ENCODE measurements at places on chromosomes 6 and 20. TPM values are rescaled to one million over a fixed set of nuclear protein-coding genes. Genes with fewer than 3 reads are reported as not detected.

GGTLC1 gene
- total RNA-seq = not detected

GMPR gene
- total RNA-seq = 0.52 TPM

DNA sequence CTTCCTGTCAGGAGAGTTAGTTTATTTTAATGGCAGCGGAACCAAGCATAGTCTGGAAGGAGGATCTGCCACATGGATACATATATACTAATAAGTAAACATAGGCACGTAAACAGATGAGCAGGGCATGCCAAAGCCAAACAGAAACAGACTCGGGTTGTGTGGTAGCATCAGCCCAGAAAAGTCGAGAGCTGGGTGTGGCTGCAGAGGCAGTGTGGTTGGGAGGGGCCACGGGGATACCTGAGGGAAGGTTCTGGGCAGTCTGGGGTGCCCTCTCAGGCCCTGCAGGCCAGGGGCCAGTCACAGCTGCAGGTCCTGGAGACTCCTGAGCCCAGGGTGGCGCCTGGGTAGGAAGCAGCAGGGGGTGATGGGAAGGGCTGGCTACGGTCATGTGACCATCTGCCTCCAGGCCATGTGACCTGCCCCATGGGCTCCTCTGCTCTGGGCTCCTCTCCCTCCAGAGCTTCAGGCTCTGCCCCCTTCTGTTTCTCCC, 42.8 kb upstream of the MRPS10 start:
- H3K36me3 ChIP-seq = peaks cover 3% of the 10 kb centered on the region
- no peak overlapping the region for H3K4me3 ChIP-seq
- no peak for DNase-seq
- H3K27ac ChIP-seq = no peak overlapping the region

- no peak overlapping the region for H3K27ac ChIP-seq
- H3K27me3 ChIP-seq = peaks cover 14% of the 10 kb centered on the region
- peaks cover 8% of the 10 kb centered on the region for H3K4me1 ChIP-seq
- no peaks in the 10 kb centered on the region for H3K36me3 ChIP-seq
These were observed 59.1 kb upstream of the RNF144B start for GRCh38 chr6:18328070-18328469.

GRCh38 chr20:43857932-43858331, 56.7 kb upstream of the TOX2 start:
- no peak overlapping the region for H3K4me3 ChIP-seq
- peaks cover 6% of the 10 kb centered on the region for H3K4me1 ChIP-seq
- no peak overlapping the region for H3K27ac ChIP-seq
- DNase-seq = no peak
- H3K36me3 ChIP-seq = no peaks in the 10 kb centered on the region

DNA sequence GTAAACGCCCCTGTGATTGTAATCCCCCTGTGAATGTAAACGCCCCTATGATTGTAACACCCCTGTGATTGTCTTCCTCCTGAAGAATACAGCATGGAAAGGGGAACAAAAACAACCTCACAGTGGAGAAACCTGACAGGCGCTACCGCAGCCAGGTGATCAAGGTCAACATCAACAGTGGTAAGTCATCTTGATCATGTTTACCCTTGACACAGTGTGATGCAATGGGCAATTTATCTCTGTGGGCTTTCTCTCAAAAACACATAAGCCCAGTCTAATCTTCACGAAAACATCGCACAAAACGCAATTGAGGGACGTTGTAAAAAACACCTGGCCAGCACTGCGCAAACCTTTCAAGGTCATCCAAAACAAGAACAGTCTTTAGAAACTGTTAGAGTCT, 277.2 kb downstream of the PRKN start:
- H3K4me1 ChIP-seq = no peaks in the 10 kb centered on the region
- no peak for DNase-seq

GFOD1 gene
- 1.4 TPM for total RNA-seq

CLDN20 gene
- total RNA-seq = not detected

DNA sequence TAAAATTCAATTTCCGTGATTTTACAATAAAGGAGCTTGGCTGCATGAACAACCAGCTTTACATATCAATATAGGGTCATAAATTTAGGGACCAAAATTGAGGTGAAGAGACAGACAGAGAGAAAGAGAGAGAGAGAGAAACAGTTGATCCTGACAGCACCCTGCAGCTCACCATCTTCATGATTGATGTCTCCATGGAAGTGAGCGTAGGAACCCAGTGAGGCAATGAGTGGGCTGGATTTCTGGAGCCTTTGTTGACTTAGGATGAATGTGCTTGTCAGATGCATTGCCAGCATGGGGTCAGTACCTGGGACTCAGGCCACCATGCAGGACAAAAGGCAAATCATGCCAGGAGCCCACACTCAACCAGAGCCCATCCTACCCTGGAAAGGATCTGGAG, 165.1 kb upstream of the SYNDIG1 start:
- H3K27ac ChIP-seq = no peak overlapping the region
- DNase-seq = no peak
- no peak overlapping the region for H3K4me3 ChIP-seq

GGT7 gene
- total RNA-seq = 15.0 TPM

RSPH9 gene
- not detected for total RNA-seq

GRCh38 chr6:91098006-91098405, 511.1 kb upstream of the MAP3K7 start:
- no peaks in the 10 kb centered on the region for H3K36me3 ChIP-seq
- H3K27ac ChIP-seq = no peak overlapping the region
- no peaks in the 10 kb centered on the region for H3K27me3 ChIP-seq
- no peaks in the 10 kb centered on the region for H3K4me1 ChIP-seq
- no peak for DNase-seq

DNA sequence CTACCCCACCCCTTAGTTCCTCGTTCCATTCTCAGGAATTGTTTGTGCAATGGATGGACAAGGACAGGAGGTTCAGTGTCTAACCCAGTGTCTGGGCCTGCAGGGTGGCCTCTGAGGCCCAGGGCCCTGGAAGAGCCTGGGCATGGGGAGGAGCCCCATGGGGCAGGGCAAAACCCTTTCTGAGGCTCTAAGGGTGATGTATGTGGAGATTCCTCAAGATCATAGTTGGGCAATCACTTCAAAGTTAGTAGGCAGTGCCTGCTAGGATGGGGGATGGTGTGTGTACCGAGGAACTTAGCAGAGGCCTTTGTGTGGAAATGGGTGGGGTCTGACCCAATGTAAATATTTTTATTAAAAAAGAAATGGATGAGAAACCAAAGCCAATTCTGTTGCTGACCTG, 6.7 kb upstream of the C2 start:
- peaks cover 2% of the 10 kb centered on the region for H3K36me3 ChIP-seq
- peaks cover 3% of the 10 kb centered on the region for H3K27me3 ChIP-seq
- no peak overlapping the region for H3K4me3 ChIP-seq
- DNase-seq = no peak

SNAP25 gene
- total RNA-seq = not detected

DNA sequence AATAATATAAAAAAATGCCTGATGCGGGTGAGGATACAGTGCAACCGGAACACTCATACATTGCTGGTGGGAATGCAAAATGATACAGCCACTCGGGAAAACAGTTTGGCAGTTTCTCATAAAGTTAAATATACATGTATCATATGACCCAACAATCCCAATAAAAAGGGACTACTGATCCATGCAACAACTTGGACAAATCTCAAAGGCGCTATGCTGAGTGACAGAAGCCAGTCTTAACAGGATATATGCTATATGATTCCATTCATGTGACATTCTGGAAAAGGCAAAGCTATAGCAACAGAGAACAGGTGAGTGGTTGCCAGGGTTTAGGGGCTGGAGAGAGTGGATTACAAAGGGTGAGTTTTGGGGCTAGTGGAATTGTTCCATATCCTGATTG, 170.2 kb upstream of the MLN start:
- H3K4me1 ChIP-seq = peaks cover 6% of the 10 kb centered on the region
- no peak overlapping the region for H3K4me3 ChIP-seq
- peaks cover 3% of the 10 kb centered on the region for H3K36me3 ChIP-seq
- peaks cover 56% of the 10 kb centered on the region for H3K27me3 ChIP-seq
- H3K27ac ChIP-seq = no peak overlapping the region
- DNase-seq = no peak

- H3K27ac ChIP-seq = peak overlapping the region; percentile 81
- H3K27me3 ChIP-seq = no peaks in the 10 kb centered on the region
- H3K4me1 ChIP-seq = peaks cover 38% of the 10 kb centered on the region
- no peak for DNase-seq
- H3K36me3 ChIP-seq = peaks cover 6% of the 10 kb centered on the region
These were observed 39.1 kb downstream of the NFATC2 start for GRCh38 chr20:51503376-51503775.

COL10A1 gene
- 0.34 TPM for total RNA-seq

- H3K27ac ChIP-seq = no peak overlapping the region
- H3K4me3 ChIP-seq = no peak overlapping the region
- peaks cover 2% of the 10 kb centered on the region for H3K4me1 ChIP-seq
- no peaks in the 10 kb centered on the region for H3K27me3 ChIP-seq
- H3K36me3 ChIP-seq = peaks cover 3% of the 10 kb centered on the region
These were observed 9.2 kb downstream of the CEP57L1 start for GRCh38 chr6:109104512-109104911.

- no peak overlapping the region for H3K4me3 ChIP-seq
- H3K36me3 ChIP-seq = peaks cover 3% of the 10 kb centered on the region
- no peak for DNase-seq
- H3K4me1 ChIP-seq = peaks cover 14% of the 10 kb centered on the region
- H3K27me3 ChIP-seq = no peaks in the 10 kb centered on the region
- H3K27ac ChIP-seq = peak overlapping the region; percentile 29
These were observed 127.9 kb downstream of the SLC23A2 start for GRCh38 chr20:4873396-4873795.

GRCh38 chr6:31308845-31309175, 36.9 kb upstream of the HLA-C start:
- H3K27me3 ChIP-seq = peaks cover 11% of the 10 kb centered on the region
- no peaks in the 10 kb centered on the region for H3K36me3 ChIP-seq
- DNase-seq = no peak
- peak overlapping the region; percentile 89 for H3K4me3 ChIP-seq

- H3K4me3 ChIP-seq = peak overlapping the region; percentile 92
- H3K27me3 ChIP-seq = no peaks in the 10 kb centered on the region
- DNase-seq = no peak
- peaks cover 31% of the 10 kb centered on the region for H3K4me1 ChIP-seq
- H3K36me3 ChIP-seq = no peaks in the 10 kb centered on the region
These were observed 65.2 kb downstream of the GTF2H5 start for GRCh38 chr6:158233214-158233795.

DNA sequence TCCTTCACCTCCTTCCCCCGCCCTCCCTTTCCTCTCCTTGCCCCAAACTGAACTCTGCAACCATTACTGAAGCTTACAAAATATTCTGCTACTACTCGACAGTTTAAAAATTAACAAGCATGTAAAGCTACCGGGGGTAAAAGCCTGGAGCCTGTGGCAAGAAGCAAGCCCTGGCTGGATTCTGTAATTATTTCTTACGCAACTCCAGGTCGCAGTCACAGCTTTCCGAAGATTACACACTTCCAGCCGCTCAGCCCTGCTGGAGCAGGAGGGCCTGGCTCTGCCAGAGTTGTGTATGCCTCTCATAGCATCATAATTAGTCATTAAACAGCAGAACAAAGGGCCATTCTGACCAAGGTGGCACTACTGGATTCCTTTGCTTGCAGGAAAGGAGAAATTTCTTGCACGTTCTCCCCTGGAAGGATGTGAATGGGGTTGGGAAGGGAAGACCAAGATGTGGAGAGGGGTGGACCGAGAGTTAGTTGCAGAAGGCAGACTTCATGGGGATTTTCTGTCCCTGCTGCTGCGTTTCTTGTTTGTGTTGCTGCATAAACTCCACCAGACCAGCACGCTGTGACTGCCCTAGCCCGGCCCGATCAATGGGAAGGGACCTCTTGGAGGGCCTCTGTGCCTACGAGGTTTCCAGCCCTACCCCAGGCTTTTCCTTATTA, 23.6 kb downstream of the FOXQ1 start:
- H3K4me3 ChIP-seq = no peak overlapping the region
- H3K36me3 ChIP-seq = peaks cover 3% of the 10 kb centered on the region
- H3K4me1 ChIP-seq = no peaks in the 10 kb centered on the region
- H3K27ac ChIP-seq = no peak overlapping the region
- peaks cover 60% of the 10 kb centered on the region for H3K27me3 ChIP-seq

TRIM10 gene
- not detected for total RNA-seq

SNAI1 gene
- 2.2 TPM for total RNA-seq

- no peak overlapping the region for H3K4me3 ChIP-seq
- DNase-seq = no peak
- peaks cover 3% of the 10 kb centered on the region for H3K4me1 ChIP-seq
These were observed 451.7 kb downstream of the QKI start for GRCh38 chr6:163866192-163866591.

HLA-F gene
- 629 TPM for total RNA-seq

PTCHD4 gene
- not detected for total RNA-seq

GRCh38 chr6:1123386-1124375, 188.2 kb upstream of the FOXQ1 start:
- H3K36me3 ChIP-seq = no peaks in the 10 kb centered on the region
- H3K27me3 ChIP-seq = peaks cover 33% of the 10 kb centered on the region
- H3K27ac ChIP-seq = no peak overlapping the region
- no peak overlapping the region for H3K4me3 ChIP-seq

FOXS1 gene
- total RNA-seq = not detected

DNA sequence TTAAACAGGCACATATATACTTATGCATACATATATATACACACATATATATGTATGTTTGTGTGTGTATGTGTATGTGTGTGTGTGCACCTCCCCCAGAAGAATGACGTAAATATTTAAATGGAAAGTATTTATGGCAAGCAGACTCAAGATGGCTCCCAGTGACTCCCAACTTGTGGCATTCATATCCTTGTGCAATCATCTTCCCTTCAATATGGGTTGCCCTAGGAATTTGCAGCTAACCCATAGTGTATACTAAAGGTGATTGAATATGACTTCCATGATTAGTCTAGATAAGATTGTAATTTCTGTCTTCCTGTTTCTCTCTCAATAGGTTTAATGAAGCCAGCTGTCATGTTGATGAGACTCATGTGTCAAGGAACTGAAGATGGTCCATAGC, 127.6 kb downstream of the TRDN start:
- no peak overlapping the region for H3K4me3 ChIP-seq
- H3K36me3 ChIP-seq = no peaks in the 10 kb centered on the region
- no peak overlapping the region for H3K27ac ChIP-seq
- H3K27me3 ChIP-seq = no peaks in the 10 kb centered on the region
- H3K4me1 ChIP-seq = no peaks in the 10 kb centered on the region

DNA sequence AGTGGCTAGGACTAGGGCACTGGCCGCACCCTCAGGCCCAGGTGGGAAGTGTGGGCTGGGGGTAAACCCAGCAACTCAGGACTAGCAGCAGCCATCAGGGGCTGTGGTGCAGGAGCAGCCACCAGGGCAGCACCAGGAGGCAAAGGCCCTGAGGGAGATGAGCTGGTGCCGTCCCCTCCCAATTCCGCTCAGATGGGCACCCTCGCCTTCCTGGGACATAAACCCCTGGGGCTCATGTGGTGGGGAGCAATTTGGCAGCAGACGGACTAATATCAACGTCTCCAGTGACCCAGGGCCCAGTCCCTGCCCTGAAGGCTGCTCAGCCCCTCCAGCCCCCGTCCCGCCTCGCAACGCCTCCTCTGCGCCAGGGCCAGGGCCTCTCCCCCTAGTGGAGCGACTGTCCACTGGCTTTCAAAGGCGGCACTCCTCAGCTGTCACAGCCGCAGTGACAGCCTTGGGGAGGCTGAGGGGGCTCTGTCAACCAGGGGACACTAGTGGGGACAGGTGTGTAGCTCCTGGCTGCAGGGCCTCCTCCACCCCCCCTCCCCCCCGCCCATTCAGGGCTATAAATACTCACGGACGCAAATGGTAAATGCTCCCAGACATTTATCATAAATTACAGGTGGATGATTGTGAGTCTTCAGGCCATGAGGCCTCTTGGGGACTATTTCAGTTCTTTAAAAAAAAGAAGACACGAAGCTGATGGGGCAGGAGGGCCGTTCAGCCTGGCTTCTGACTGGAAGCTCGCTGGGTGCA, 349.9 kb downstream of the ZFAND3 start:
- H3K4me1 ChIP-seq = peaks cover 3% of the 10 kb centered on the region
- no peaks in the 10 kb centered on the region for H3K27me3 ChIP-seq
- H3K27ac ChIP-seq = peak overlapping the region; percentile 72
- no peak overlapping the region for H3K4me3 ChIP-seq

Data from T-helper 17 cell (primary cell).